NCI-H446 treated with DMSO at 0.1 percent for 48 hours (cell line): ENCODE measurements at places on chromosomes 4 and X.

- DNase-seq: no peak
These were observed 68.3 kb upstream of the SLC7A11 start for GRCh38 chr4:138310498-138310897.

DNA sequence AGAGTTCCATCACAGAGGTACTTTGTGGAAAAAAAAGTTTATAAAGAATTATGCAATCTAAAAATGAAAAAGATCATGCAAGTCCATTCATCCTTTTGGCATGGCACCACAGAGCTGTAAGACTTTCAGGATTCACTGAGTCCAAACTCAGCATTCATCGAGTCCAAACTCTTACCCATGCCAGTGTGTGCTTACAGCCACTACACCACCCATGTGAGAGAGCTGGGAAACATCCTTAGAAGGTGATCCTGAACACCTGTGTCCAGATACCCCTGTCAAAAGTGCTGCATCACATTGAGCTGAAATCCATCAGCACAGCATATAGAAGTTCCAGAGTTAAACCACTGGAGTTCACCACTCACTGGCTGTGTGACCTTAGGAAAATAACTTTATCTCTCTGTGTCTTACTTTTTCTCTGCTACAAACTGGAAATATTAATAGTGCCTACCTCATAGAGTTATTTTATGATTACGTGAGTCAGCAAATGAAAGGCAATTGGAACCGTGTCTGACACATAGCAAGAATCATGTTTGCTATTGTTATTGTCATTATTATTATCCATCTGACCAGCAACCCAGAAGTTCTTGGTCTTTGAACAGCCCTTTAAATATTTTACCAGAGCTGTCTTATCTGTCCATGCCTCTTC lies 115.0 kb upstream of the FTHL17 start:
- no peak for DNase-seq

DNA sequence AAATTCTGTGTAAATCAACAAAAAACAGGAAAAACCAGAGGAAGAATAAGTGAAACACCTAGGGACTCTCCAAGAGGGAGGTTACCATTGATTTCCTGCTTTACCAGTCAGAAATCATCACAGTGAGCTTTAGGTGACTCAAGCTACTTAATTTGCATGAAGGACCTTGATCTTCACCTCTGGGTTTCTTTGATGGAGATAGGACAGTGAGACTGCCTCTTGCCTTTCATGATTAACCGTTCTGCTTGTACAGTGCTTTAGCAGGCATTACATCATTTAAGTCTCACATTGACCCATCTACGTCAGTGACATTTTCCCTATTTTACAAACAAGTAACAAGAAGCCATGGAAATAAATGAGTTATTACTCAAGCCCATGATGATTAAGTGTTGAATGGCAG lies 3.4 kb upstream of the GK start:
- DNase-seq: no peak

GRCh38 chr4:164779811-164780216 lies 25.9 kb downstream of the SMIM31 start:
- DNase-seq: no peak

DNA sequence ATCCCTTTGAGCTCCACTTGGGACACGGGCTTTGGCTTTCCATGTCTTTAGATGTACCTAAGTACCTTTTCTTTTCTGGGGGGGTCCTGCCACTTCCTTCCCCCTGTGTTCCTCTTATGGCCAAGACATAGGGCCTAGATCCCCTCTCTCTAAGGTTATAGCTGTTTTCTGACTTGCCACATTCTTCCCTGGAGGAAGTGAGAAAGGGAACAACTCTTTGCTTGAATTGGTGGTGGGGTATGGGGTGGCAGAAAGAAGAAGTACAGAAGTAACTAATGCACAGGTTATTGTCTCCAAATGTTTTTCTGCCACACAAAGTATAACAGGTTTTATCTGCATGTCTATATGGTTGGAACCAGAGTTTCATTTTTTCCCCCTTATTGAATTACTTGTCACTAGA lies 29.7 kb upstream of the DIPK2B start:
- DNase-seq: no peak

GRCh38 chrX:75623535-75623934 lies 100.7 kb upstream of the ZDHHC15 start:
- no peak for DNase-seq
